ENCODE measurements at places on chromosomes 7 and 10.

DNA sequence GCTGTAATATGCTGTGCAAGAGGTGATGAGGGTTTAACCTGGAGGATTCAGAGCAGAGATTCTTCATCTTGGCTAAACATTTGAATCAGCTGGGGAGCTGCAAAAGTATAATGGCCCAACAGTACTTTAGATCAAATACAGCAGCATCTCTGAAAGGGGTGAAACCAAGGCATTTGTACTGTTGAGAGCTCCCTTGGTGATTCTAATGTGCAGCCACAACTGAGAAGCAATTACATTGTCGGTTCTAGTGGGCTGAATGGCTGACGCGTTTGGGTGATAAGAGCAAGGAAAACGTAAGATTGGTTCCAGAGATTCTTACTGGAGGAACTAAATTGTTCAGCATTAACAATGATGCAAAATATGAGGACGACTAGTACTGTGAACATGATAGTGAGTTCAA, 269.7 kb downstream of the AGMO start:
- DNase-seq, result no peak

DNA sequence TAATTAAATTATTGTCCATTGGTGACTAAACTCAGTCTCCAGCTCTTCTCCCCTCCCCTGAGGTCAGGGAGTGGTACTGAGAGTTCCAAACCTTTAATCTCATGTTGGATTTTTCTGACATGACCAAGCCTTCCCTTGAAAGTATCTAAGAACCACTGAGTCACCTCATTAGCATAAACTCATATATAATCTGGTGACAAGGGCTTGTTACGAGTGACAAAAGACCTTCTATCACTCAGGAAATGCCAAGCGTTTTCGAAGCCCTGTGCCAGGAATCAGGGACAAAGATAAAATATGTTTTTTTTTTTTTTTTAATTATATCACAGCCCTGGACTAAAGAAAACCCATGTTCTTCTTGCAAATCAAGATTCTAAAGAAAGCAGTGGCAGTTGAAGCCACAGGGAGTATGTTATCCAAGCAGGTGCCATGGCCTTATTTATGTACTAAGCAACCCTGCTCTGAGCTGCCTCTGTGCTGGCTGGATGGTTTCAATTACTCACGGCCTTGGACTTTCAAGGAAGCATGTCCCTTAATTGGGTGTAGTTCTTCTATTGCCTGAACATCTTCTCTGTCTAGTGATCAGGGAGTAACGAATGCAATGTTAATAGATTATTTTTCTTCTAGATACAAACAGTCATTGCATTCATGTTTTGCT, 169.0 kb upstream of the PRKCQ start:
- DNase-seq, result no peak

DNA sequence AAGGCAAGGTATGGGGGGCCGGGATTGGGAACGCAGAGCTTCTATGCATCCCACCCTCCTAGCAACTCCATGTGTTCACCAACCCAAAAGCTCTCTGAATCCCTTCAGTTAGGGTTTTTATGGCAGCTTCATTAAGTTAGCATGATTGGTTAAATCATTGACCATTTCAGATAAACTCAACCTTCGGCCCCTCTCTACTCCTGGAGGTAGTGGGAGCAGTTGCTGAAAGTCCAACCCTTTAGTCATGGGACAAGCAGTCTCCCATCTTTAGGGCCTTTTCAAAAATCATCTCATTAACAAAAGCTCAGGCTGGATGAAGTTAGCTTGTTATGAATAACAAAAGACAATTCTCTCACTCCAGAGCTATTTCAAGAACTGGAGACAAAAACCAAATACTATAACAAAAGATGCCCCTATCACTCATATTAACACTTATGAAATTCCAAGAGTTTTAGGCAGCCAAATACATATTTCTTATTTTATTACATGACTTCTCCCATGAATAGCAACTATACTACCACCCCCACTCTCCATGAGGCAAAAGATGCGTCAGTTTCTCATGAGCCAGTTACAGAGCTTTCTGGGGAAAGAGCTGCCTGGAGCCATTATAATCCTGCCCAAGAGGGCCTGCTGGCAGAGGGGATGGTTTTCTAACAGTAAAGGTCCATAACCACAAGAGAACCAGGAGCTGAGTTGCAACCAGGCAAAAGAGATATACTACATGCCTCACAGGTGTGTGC, 44.6 kb downstream of the SLC16A12 start:
- no peak for DNase-seq

GRCh38 chr10:49168831-49169500, 19.2 kb downstream of the TMEM273 start:
- DNase-seq, result no peak

- DNase-seq, result no peak
Measured at GRCh38 chr7:104794154-104794553, 219.9 kb upstream of the KMT2E start.

DNA sequence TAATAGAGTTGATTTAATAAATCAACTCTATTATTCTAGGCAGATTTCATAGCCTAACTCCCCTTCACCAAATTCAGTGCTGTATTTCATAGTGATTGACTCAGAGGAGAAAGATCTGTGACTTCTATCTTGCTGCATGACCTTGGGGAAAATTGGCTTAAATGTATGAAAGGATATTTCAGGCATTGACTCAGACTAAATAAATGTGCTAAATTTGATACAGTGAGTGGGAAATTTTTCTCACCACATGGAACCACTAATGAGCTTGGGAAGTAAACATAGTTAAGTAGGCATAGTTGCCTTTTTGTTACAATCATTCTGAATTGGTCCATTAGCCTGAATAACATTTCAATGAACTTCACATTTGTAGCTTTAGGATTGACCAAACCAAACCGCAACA, 89.0 kb upstream of the PRPS1L1 start:
- DNase-seq, result no peak

GRCh38 chr10:131817866-131818509, 82.8 kb upstream of the PPP2R2D start:
- no peak for DNase-seq
